Mesenchymal stem cell (in vitro differentiated cells and primary cell): ENCODE measurements at places on chromosomes 5 and 9.
A peak's percentile ranks its signal among the peaks of the same experiment; 100 is the strongest.

GRCh38 chr5:10524376-10525123 lies 39.3 kb upstream of the ANKRD33B start:
- peak; percentile 82 for DNase-seq

- DNase-seq, result no peak
Measured at GRCh38 chr5:59038798-59039295, 456.0 kb downstream of the RAB3C start.

GRCh38 chr5:153222936-153223335 lies 267.5 kb upstream of the GRIA1 start:
- peak; percentile 58 for DNase-seq

DNA sequence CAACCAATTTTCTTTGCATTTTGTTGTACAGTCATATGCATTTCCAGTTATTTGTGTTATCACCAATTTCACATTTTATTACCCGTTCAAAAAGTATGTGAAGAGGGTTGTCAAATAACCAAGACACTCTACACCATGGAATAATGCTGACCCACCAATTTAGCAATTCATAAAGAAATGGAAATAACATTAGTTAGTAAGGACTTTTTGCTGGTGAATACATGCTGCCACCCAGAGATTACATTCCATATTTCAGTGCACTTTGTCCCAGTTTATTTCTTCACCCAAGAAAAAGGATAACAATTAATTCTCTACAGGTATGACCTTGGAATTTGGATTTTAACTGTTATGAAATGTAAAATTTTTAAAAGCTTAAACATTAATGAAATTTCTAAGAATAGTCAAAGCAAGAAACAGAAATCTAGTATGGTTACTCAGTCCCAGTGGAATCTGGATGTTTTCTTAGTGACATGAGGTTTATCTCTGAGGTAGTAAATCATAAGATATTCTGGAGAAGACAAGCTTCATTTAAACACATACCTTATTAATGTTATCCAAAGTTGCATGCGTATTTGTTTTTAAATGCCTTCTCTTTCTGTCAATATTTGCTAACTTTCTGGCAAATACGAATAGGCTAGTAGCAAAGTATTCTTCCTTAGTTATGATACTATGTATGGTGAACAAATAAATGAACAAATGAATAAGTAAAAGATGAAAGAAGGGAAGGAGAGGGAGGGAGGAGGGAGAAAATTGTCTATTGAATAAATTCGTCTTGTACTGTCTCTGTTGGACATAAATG lies 100.6 kb downstream of the CETN3 start:
- DNase-seq, result peak; percentile 3

GRCh38 chr9:76658510-76659231 lies 105.6 kb upstream of the PCA3 start:
- DNase-seq, result peak; percentile 78

GRCh38 chr9:19516348-19516747 lies 107.5 kb downstream of the ACER2 start:
- no peak for DNase-seq

- DNase-seq, result no peak
Measured at GRCh38 chr5:6261668-6262067, 116.7 kb downstream of the MED10 start.

DNA sequence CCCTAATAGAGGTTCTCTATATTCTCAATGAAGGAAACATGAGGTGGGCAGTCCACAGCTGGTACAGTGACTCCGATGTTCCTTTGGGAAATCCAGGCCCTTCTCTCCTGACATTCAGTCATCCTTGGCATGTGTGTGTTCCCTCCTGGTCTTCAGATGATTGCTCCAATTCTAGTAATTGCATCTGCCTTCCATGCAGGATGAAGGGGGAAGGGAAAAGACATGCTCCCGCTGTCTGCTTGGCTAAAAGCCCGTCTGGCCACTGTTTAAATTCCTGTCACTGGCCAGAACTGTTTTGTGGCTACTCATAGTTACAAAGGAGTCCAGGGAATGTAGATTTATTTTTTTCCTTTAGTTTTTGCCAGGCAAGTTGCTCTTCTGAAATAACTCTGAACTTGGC lies 65.0 kb downstream of the MAST4 start:
- DNase-seq, result peak; percentile 85

GRCh38 chr5:133106761-133107572 lies 55.2 kb downstream of the HSPA4 start:
- DNase-seq, result no peak

DNA sequence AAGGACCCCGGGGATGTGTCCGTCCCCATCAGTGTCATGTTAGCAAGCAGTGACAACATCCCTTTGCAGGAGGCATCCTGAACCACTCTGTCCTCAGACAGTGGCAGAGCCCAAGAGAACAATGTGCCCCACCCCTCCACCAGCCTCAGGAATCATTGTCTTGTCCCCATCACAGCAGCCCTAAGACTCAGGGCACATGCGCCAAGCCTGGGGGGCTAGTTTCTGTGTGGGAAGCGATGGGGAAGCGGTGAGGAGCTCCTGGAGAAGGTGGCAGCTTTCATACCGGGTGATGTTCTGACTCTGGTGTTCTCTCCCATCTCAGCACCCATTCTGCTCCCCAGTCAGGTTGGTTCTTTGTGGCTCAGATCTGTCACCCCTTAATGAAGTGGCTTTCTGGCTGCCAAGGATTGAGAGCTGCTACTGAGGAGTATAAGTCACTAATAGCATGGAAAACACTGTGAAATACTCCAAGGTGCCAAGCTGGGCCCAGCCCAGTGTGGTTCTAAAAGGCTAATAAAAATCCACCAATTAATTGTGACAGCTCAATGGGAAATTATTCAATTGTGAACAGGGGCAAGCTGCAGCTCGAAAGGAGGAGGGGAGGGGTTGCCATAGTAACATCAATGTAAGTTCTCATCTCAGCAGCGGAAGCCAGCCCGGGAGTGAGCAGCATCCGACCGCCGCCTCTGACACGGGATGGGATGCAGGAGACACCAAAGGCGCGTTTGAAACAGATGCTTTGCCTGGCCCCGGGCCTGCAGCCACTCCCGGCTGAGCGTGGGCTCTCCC lies 4.7 kb downstream of the QRFP start:
- no peak for DNase-seq

- DNase-seq, result no peak
Measured at GRCh38 chr9:22146604-22147003, 137.5 kb upstream of the CDKN2B start.

- no peak for DNase-seq
Measured at GRCh38 chr5:87307796-87308423, 40.2 kb downstream of the RASA1 start.

DNA sequence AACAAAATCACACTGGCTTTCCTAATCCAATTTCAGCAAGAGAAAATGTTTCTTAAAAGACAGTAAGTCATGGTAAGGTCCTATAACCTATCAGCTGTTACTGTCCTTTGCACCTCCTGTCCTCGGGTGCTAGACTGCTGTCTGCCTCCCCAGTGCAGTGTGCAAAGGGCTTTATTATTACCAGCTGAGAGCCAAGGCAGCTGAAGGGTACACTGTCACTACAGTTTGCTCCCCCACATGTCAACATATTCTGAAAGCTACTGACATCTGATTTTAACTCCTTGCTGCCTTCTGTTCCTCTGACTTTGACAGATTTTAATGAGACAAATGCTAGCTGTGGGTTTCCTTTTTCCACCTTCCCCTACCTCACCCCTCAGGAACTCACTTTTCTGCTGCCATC lies 389.4 kb upstream of the SLC24A2 start:
- no peak for DNase-seq

GRCh38 chr5:36237751-36238150 lies 4.0 kb downstream of the NADK2 start:
- DNase-seq, result no peak
